ENCODE measurements at places on chromosomes 16 and 17. TPM values are rescaled to one million over a fixed set of nuclear protein-coding genes. Genes with fewer than 3 reads are reported as not detected.

DNA sequence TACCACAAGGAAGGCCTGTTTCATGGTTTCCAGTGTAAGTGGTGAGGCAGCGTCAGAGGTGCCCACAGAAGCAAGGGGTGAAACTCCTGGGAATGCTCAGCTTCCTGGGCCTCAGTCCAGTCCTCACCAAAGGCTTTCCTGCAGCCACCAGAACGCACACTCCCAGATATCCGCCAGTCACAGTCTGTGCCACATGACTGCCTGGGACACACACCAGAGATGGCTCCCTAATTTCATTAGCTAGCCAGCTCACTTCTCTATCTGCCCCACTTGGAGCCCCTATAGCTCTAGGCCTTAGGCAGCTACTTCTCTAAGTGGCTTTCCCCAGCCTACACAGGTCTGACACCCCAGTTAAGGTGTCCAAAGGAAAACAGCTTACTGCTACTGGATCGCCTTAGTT is 77.0 kb downstream of the CYTH1 start:
- no peak for DNase-seq
- no peak overlapping the region for H3K4me3 ChIP-seq
- H3K27me3 ChIP-seq = no peaks in the 10 kb centered on the region
- no peaks in the 10 kb centered on the region for H3K4me1 ChIP-seq

DNA sequence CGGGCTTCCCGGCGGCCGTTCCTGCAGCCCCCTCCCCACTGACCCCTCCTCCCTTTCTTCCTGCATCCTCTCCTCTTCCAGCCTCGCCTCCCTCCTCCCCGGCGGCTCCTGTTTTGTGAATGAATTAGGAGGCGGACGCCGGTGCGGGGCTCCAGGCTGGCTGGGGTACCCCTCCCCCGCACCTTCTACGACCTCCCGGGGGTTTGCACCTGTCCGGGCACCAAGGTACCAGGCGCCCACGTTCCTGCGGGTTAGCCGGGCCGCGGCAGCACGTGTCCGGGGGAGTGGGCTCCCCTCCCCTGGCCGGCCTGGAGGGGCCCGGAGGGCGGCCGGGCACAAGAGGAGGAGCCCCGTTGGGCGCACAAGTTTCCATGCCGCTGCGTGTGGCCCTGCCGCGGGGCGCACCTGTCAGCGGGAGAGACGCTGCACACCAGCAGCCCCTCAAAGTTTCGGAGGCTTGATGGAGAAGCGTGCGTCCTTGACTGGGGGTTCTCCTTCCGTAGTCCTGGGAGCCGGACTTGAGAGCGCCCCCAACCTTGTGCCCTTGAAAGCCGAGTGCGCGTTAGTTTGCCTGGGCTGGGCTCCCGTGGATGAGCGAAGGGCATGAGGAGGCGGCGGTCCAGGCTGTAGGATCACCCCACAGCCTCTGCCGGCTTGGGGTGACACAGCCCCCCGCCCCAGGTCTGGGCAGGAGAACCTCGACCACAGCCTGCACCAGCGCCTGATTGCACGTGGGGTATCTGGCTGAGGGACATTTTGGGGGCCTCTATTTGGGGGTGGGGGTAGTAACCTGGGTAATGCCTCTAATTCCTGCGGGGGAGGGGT is 1.2 kb downstream of the HAS3 start:
- H3K36me3 ChIP-seq = no peaks in the 10 kb centered on the region
- H3K4me1 ChIP-seq = no peaks in the 10 kb centered on the region
- no peak overlapping the region for H3K27ac ChIP-seq
- peak overlapping the region; percentile 16 for H3K4me3 ChIP-seq
- H3K27me3 ChIP-seq = no peaks in the 10 kb centered on the region

DNA sequence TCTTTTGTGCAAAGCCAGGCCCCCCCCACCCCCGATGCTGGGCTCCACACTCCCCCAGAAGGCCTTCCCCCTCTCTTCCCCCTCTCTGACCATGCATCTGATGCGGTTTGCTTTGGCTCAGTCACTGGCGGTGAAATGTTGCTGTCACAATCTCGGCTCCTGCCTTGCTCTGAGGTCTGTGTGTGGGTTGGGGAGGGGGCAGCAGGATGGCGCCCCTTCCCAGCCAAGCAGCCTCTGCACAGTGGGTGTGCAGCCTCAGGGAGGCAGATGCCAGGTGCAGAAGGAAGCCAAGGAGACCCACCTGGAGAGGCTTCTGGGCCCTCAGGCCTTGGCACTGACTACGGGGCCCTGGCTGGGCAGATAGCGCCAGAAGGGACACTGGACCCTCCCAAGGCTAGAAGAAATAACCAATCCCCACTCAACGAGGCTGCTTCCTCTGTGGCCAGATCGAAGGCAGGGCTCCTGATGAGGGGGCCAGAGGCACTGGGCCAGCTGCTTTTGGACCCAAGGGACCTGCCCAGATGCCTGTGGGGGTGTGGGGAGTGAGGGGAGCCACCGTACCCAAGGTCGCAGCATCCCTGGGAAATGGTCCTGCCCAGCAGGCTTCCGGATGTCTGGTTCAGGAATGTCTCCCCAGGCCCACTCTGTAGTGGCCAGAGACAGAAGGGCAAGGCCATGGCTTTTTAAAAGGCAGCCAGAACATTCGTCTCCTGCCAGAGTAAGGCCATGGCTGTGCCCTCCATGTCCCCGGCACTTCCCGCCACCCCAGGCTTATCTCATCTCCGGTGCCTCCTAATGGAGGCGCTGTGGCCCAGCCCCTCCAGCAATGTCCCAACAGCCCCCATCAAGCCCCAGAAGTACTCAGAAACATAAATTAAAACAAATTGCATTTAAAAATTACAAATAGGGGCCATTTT is 43.4 kb upstream of the SLC38A10 start:
- H3K4me3 ChIP-seq = no peak overlapping the region
- no peaks in the 10 kb centered on the region for H3K36me3 ChIP-seq
- peaks cover 27% of the 10 kb centered on the region for H3K4me1 ChIP-seq
- no peaks in the 10 kb centered on the region for H3K27me3 ChIP-seq

DNA sequence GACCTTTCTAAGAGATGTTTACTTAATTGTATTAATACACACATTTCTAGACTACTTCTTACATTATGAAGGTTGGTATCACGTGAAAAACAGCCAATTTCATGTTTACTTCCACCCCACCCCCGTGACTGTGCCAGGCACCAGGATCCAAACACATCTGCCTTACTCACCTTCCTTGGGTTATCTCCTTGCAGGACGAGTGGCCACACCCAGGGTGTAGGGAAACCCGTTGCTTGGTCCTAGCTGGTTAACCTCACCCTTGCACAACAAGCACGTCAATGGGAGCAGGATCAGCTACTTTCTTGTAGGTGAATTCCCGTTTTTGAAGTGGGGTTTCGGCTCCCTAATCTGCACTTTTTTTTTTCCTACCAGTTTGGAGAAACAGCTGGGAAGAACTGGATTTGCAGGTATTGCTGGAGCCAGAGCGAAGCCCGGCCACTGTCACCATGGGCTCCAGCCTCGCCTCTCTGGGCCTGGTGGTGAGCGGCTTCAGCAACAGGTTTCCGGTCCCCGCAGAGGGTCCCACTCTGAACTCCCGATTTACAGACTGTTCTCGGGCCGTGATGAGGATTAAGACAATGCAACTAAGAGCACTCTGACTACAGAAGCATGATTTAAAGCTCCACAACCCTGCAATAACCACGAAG is 2.1 kb upstream of the UBB start:
- no peaks in the 10 kb centered on the region for H3K27me3 ChIP-seq
- no peaks in the 10 kb centered on the region for H3K36me3 ChIP-seq
- no peak overlapping the region for H3K4me3 ChIP-seq
- DNase-seq = no peak
- H3K27ac ChIP-seq = no peak overlapping the region

DNA sequence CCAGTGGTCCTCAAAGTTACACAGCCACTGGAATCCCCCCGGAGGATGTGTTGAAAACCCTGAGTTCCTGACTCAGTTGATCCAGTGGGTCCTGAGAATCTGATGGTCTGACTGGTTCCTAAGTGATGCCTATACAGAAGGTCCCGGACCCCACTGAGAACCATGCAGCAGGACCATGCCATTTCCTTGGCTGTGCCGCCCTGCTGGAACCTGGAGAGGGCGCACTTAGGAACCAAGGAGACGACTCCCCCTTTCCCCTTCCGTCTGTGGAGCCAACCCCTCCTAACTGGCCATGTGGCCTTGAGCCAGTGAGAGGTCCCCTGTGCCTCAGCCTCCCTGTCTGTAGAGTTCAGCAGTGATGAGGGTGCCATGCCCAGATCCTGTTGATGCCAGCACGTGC is 22.0 kb downstream of the C16orf74 start:
- no peak for DNase-seq
- no peaks in the 10 kb centered on the region for H3K36me3 ChIP-seq
- H3K27me3 ChIP-seq = no peaks in the 10 kb centered on the region
- H3K4me3 ChIP-seq = no peak overlapping the region
- no peak overlapping the region for H3K27ac ChIP-seq

DNA sequence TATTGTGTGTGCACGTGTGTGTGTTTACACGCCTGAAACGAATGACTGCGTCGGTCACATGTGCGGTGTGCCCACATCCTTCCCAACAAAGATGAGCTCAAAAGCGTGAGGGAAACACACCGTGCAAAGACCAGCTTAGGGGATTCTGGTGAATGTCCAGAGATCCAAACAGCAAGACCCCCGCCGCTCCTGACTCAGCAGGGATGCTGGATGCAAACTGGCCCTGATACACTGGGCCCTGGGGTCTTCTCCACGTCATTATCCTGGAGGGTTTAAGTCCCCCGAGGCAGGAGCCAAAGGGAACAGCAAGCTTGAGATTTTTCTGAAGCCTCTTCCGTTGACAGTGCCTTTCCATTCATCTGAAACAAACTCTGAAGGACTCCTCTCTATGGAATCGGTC is 59.2 kb downstream of the TBC1D16 start:
- no peak for DNase-seq
- no peak overlapping the region for H3K4me3 ChIP-seq
- no peaks in the 10 kb centered on the region for H3K27me3 ChIP-seq

GRCh38 chr16:75476817-75477216 is 12.3 kb upstream of the TMEM170A start:
- H3K4me1 ChIP-seq = no peaks in the 10 kb centered on the region
- no peaks in the 10 kb centered on the region for H3K36me3 ChIP-seq
- H3K27ac ChIP-seq = no peak overlapping the region
- no peak overlapping the region for H3K4me3 ChIP-seq

GRCh38 chr17:37274461-37274860 is 101.3 kb upstream of the C17orf78 start:
- H3K36me3 ChIP-seq = no peaks in the 10 kb centered on the region
- no peak for DNase-seq
- no peak overlapping the region for H3K4me3 ChIP-seq
- H3K4me1 ChIP-seq = peaks cover 4% of the 10 kb centered on the region
- H3K27me3 ChIP-seq = no peaks in the 10 kb centered on the region
- H3K27ac ChIP-seq = peak overlapping the region; percentile 15

GNG13 gene
- not detected for total RNA-seq

CACNG3 gene
- total RNA-seq = not detected

CCDC144A gene
- total RNA-seq = 0.29 TPM

TEX19 gene
- not detected for total RNA-seq

XYLT2 gene
- 23.5 TPM for total RNA-seq

TPSAB1 gene
- 3.9 TPM for total RNA-seq

MRPL12 gene
- total RNA-seq = 6.9 TPM

SMCR8 gene
- 16.2 TPM for total RNA-seq

HS3ST3A1 gene
- total RNA-seq = 7.7 TPM

ANKRD40 gene
- 15.0 TPM for total RNA-seq

All from uterus (tissue), 4 donors.